NCI-H1436 treated with DMSO at 0.1 percent for 48 hours (cell line): ENCODE measurements at places on chromosomes 5 and 9.
A peak's percentile ranks its signal among the peaks of the same experiment; 100 is the strongest.

GRCh38 chr9:1170918-1171317, 120.8 kb downstream of the DMRT2 start:
- no peak for DNase-seq

DNA sequence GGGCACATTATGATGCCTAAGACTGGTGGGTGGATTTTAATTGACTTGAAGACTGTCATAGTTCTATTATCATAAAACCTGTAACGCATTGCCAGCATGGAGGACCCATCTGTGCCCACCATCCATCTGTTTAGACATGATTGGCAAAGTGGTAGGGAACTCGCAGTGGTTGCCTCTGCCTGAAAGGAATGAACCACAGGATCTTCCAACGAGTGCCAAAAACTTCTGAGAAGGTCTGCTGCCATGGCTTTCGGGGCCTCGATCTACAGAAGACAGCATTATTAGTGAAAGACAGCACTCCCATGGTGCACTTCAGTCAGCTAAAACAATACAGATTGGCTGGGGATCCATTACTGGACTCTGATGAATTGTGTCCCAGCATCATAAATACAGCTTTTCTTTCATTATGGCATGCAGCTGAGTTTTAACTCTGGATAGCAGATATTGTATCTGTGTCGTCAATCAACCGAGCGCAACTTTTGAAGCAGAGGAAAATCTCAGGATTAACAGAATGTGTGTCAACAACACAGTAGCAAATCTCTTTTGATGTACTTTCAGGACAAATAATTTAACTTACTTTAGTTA, 74.3 kb downstream of the ZDHHC21 start:
- DNase-seq: no peak

DNA sequence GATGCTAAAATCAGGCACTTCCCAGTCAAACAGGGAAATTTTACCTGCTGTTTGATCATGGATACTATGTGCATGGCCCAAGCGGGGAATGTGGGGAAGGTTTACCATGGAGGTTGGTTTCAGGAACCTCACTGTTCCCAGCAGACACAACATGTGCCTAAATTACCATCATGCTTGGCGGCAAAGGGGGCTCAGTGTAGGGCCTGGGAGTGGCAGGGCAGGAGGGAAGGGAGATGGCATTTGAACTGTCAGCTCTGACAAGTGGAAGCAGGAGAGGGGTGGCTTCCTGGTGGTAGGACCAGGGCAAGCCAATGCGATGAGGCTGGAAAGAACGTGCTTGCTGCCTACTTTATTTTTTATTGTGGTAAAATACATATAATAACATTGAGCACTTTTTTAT, 71.7 kb upstream of the SLC25A51 start:
- no peak for DNase-seq

DNA sequence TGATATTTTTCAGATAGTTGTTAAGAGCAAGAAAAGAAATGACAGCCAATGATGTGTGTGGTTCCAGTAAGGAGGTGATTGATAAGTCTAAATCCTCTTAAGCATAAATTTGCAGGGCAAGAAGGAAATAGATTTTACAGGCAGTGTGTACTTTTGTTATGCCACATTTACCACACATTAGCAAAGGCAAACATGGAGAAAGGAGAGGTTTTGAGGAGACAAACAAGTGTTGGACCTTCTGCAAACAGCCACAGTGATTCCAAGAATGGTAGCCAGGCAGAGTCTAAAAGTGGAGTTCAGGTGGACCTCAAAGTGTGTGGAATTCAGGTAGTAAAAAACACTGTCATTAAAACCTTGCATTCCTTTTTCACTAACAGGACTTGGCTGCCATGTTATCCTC, 295.9 kb upstream of the ITGA1 start:
- no peak for DNase-seq

DNA sequence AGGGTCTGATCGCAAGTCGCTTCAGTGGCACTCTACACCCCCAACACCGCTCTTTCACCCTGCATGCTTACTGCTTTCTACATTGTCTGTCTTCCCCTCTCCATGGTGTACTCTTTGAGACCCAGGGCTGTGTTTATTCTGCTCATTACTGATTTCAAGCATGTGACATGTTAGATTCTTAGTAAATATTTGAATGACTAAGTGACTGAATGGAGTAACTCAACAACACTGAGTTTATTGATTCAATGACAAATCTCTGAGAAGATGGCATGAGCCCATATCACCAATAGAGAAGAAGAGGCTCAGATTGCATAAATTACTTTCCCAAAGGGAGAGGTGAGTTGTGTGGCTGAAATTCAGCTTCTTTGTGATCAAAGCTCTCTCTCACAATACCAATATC, 89.7 kb upstream of the OSMR start:
- DNase-seq: no peak

DNA sequence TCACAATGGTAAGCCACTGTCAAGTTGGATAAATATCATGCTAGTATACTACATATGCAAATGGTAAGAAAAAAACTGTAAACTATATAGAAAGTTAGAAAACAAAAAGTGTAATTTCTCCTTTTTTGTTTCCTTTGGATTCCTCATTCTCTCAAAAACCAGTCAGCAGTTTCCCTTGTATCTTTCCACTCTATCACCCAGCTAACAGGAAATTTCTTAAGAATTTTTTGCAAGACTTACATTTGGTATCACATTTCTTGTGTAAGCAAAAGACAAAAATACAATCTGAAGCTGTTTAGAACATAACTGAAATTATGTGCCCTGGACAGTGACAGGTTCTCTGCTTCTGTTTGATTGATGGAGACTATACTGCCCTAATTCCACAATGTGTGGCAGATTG, 25.2 kb upstream of the MSH3 start:
- DNase-seq: no peak

DNA sequence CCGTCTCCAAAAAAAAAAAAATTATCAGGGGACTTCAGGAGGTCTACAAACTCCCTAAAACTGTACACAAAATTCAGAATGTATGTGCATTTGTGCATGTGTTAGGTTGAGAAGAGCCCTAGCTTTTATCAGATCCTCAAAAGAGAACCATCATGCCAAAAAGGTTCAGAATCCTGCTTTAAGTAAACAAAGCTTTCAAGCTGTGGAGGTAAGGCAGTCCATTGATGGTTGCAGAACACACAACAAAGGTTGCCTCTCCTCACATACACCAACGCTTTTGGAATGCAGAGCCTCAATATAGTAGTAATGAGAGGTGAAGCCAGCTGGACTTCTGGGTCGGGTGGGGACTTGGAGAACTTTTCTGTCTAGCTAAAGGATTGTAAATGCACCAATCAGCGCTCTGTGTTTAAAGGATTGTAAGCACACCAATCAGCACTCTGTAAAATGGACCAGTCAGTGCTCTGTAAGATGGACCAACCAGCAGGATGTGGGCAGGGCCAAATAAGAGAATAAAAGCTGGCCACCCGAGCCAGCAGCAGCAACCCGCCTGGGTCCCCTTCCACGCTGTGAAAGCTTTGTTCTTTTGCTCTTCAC, 57.9 kb upstream of the RNF38 start:
- no peak for DNase-seq

GRCh38 chr5:150593996-150594395, 46.5 kb upstream of the SYNPO start:
- DNase-seq: no peak

DNA sequence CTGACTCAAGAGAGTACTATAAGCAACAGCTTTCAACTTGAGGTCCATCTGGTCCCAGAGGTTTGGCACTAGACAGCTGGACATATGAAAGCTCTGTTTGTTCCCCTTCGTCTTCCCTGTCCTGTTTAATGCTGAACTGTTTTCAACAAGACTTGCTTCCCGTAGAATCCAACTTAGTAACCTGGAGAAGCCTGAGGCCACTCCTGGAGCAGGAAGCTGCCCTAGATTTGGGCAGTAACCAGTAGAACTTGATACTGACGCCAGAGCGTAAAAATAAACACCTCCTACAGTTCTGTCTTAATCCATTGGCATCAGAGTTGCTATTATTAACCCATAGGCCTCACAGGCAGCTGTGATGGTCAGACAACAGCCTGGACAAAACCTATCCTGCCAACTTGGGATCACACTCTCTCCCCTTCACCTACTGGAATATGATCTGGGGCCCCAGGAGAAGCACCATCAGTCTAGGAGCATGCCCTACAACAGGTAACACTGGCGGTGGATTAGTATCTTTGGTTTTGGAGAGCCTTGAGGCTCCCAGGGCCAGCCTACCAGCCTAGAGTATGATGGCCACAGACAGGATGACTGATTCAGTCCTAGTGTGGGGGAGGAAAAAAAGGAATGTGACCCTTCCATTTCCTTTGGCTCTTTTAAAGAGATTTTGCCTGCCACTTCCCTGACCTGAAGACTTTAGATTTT, 29.2 kb downstream of the RUSC2 start:
- no peak for DNase-seq

GRCh38 chr5:126043688-126044087, 379.5 kb upstream of the GRAMD2B start:
- DNase-seq: peak; percentile 88

- no peak for DNase-seq
Measured at GRCh38 chr9:92763721-92764380, 782 bp downstream of the BICD2 start.

- DNase-seq: no peak
Measured at GRCh38 chr5:43227655-43228054, 35.6 kb downstream of the NIM1K start.

- DNase-seq: peak; percentile 93
Measured at GRCh38 chr5:59548807-59549357, 344.6 kb downstream of the PDE4D start.

- no peak for DNase-seq
Measured at GRCh38 chr5:132753135-132753987, 6.1 kb downstream of the CCNI2 start.
